ENCODE measurements at places on chromosomes 7 and 10.

DNA sequence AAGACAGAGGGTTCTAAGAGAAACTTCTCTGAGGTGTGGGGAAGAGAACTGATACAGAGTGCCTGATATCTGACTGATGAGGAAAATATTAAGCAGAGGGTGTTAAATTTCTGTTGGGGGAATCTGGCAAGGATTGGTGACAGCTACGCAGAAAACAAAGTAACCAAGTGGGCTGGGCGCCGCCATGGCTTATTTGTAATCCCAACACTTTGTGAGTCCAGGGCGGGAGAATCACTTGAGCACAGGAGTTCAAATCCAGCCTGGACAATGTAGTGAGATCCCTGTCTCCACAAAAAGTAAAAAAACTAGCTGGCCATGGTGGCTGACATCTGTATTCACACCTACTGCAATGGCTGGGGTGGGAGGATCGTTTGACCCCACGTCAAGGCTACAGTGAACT lies 2.1 kb upstream of the C7orf25 start:
- DNase-seq, result no peak

DNA sequence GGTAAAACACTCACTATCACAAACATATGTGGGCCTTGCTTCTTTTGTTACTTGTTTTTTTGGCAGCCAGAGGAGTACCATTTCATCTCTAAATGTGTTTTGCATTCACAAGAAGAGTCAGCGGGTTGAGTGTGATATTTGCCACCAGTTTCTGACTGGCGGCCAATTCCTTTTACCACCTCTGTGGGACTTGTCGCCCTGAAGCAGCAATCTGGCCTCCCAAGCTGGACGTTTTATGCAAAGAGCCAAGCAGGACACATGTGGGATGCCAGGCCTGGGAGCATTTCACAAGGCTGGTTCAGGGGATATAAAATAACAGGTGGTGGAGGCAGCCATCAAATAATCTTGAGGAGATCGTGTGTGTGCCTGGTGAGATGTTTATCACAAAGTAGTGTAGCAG lies 61.8 kb upstream of the TRIL start:
- no peak for DNase-seq

DNA sequence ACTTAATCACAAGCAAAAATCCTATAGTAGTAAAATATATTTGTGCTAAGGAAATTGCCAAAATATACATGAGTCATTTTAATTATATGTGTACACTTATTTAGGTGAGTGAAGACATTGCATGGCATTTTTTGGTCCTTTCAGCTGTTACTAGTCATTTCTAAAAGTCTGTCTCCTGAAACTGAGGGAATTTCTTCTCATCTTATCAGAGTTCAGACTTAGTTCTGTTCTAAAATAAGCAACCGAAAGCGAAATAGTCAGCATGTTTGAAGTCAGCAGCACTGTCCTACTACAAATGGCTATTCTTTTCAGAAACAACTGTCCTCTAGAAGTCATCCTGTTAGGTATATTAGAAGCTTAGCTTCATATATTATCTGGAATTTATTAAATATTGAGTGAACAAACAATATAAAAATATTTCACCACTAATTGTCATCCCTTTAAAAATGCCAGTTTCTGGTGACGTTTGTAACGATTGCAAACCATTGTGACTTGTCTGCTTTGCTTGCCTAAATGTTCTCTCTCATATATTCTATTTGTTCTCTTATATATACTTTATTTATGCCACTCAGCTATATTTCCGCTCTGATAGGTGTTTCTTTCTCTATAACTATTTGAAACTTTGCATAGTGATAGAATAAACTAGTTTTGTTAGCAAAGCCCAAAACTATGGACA lies 227.4 kb upstream of the KAT6B start:
- no peak for DNase-seq

DNA sequence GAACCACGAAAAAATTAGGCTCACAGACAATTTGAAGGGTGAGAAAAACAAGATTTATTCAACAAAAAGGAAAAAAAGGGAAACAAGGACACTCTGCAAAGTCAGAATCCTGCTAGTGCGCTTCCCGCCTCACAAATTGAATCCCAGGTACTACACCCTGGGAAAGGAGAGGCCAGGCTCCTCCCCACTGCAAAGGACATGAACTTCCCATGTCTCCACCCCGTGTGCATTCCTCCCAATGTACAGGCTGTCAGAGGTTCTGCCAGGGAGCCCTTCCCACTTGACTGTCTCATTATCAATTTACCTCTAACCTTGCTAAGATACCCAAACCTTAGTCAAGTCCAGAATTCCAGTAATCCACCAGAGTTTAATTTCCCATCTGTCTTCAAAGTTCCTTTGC lies 70.4 kb upstream of the CDK1 start:
- DNase-seq, result no peak

GRCh38 chr10:32190890-32191491 lies 134.8 kb upstream of the KIF5B start:
- DNase-seq, result no peak

- no peak for DNase-seq
These were observed 286.8 kb downstream of the PARD3 start for GRCh38 chr10:34528320-34528719.

DNA sequence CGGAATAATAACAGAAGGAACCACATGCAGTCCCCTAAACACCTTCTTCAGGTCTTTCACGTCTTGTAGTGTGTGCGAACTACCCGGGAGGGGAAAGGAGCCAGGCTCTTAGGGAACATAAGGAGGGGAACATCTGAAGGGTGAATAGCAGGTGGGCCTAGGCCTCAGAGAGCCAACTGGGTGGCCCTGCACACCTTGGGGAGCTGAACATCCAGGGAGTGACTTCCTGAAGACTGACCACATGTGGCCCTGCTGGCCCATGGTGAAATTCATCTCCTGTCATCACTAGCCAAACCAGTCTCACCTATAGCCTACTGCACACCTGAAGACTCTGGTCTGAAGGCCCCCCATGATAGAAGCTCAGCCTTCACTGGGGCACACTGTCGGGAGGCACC lies 5.6 kb downstream of the CALML3 start:
- no peak for DNase-seq

DNA sequence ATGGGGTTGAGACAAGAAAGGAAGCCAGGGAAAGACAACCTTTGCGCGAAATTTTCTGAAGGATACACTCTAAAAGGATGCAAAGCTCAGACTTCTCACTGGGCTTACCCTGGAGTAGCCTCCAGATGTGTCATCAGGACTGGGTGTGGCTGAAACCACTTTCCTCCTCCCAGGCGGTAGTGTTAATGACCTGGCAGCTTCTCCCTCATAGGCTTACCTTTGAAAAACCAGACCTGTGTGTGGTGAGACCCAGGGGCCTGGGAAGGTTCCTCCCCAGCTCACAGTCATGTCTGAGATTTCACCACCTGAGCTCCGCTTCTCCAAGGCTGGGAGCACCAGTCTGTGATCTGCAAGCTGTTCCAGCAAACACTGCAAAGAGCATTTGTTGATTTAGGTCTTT lies 93.7 kb downstream of the EPC1 start:
- no peak for DNase-seq

DNA sequence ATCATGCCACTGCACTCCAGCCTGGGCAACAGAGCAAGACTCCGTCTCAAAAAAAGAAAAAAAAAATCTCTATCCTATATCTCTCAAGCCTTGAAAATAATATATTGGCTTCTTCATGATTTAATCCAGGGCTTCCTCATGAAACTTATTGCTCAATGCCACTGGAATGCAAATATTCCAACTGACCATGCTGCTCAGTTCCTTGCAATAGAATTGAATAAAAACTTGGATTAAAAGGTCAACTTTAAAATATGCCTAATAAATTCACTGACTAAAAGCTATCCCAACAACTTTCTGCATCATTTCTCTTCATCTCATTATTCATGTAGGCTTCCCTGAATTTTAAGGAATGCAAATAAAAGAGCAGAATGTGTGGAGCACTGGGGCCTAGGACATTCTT lies 42.1 kb upstream of the NOBOX start:
- DNase-seq, result no peak

DNA sequence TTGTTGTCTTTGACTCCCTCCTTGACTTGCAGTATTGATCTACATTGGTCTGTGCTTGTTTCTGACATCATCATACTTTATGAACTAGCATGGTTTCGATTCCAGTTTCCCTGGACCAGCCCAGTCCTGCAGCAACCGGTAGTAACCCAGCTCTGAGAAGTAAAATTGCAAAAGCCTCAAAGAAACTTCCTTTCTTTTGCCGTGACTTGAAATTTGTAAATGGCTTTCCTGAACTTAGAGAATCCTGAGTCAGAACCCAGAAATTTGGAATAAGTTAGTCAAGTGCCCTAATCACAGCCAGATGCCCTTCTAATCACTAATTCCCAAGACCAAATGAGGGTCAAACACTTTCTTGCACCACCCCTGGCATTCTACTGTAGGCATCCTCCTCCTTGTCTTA lies 15.0 kb downstream of the TAS2R60 start:
- no peak for DNase-seq

DNA sequence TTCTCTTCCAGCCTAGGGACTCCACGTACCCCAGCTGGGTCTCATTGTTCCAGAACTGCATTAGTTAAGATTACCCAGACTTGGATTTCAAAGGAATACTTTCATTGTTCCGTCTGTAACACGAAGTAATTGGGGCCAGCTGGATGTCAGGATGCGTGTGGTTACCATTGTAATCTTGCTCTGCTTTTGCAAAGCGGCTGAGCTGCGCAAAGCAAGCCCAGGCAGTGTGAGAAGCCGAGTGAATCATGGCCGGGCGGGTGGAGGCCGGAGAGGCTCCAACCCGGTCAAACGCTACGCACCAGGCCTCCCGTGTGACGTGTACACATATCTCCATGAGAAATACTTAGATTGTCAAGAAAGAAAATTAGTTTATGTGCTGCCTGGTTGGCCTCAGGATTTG lies 21.0 kb downstream of the LRRC17 start:
- no peak for DNase-seq

- DNase-seq, result no peak
These were observed 57.1 kb downstream of the FIGNL1 start for GRCh38 chr7:50393076-50393475.

DNA sequence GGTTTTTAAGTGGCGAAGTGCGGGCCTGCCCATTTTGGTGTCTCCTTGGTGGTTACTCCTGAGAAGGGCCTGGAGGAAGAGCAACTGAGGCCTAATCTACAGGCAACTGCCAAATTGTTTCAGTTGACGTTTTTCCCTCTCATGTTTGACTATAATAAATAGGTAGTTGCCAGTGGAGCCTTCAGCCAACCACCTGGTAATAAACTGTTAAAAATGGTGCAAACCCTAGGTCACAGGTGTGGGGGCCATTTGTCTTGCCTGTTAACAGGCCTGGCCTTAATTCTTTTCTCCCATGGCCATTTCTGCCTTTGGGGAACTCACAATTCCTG lies 3.7 kb downstream of the IKZF1 start:
- DNase-seq, result no peak

- DNase-seq, result no peak
These were observed 106.8 kb downstream of the ANK3 start for GRCh38 chr10:60282771-60283353.

GRCh38 chr10:98316170-98316569 lies 48.2 kb upstream of the LOXL4 start:
- DNase-seq, result no peak

- no peak for DNase-seq
These were observed 181.8 kb upstream of the LRRN3 start for GRCh38 chr7:110909117-110909516.

DNA sequence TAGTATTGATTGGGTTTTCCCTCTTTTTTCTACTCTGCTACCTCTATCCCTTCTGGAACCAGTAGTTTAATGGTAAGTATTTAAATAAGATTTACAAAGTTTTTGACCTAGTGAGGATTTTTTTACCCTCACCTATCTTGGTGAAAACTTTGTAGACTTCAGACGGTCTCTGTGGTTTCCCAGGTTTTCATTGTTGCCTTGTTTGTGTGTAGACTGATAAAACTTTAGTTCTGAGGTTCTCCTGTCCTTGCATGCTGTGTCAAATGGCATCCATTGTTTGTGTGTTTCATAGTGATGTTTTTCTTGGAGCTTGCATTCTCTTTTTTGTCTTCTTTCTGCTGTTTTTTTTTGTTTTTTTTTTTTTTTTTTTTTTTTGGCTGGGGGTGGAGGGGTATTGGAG lies 22.6 kb downstream of the ZNRF2 start:
- DNase-seq, result no peak

- DNase-seq, result no peak
These were observed 21.6 kb upstream of the GIMAP8 start for GRCh38 chr7:150428671-150429451.

GRCh38 chr7:84939888-84940287 lies 247.0 kb downstream of the SEMA3D start:
- DNase-seq, result no peak

GRCh38 chr7:55288070-55288824 lies 76.9 kb upstream of the LANCL2 start:
- no peak for DNase-seq

GRCh38 chr10:14584661-14585060 lies 190.0 kb downstream of the FAM107B start:
- no peak for DNase-seq

GRCh38 chr10:132350391-132350790 lies 18.4 kb downstream of the LRRC27 start:
- no peak for DNase-seq

DNA sequence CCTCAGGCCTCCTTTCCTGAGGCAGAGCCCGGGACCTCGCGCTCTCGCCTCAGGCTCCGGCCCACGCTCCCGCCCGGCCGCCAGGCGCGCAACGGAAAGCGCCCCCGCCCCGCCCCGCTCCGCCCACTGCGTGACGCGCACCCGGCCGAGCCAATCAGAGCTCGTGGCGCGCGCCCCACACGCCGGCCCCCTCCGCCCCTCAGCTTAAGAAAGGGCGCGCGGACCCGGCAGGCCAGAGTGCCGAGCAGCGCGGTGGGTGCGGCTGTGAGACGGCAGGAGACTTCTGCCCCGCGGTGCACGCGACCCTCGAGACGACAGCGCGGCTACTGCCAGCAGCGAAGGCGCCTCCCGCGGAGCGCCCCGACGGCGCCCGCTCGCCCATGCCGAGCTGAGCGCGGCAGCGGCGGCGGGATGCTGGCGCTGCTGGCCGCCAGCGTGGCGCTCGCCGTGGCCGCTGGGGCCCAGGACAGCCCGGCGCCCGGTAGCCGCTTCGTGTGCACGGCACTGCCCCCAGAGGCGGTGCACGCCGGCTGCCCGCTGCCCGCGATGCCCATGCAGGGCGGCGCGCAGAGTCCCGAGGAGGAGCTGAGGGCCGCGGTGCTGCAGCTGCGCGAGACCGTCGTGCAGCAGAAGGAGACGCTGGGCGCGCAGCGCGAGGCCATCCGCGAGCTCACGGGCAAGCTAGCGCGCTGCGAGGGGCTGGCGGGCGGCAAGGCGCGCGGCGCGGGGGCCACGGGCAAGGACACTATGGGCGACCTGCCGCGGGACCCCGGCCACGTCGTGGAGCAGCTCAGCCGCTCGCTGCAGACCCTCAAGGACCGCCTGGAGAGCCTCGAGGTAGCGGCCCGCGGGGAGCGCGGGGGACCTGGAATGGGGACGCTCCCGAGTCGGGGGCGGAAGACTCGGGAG lies at the start of gene NPTX2:
TSS of gene NPTX2 (plus strand) at position 235 of the 909 bp plus-strand sequence. CDS start at position 412, 177 bp downstream.
- no peak for DNase-seq

All from NCI-H1436 treated with DMSO at 0.1 percent for 48 hours (cell line).